ENCODE measurements at places on chromosomes 1 and 21.

GRCh38 chr1:18290740-18291412 is 183.3 kb downstream of the IGSF21 start:
- no peak for DNase-seq

DNA sequence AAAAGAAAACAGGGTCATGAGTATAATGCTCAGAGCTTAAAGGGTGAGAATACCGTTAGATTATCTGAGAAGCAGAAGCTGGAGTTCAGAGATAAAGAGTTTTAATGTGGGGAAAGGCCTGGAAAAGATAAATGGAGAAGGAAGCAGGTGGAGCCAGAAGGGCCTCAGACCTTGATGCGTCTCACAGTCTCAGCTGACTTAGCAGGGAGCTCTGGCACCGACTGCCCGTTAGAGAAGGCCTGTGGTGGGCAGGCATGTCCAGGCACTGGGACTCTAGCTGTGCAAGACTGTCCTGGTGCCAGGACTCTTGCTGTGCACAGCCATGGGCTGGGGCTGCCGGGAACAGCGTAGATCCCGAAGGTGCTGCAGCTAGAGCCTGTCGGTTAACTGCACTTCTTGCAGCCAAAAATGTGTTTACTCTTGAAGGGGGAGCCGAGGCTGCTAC is 3.8 kb upstream of the SLAMF9 start:
- DNase-seq = no peak

- DNase-seq = no peak
These were observed at the start of gene HES2 for GRCh38 chr1:6419804-6420453. Gene HES2 (minus strand): TSS chr1:6419919. CDS start chr1:6419820, 99 bp downstream.

GRCh38 chr1:19472174-19472573 is 13.2 kb downstream of the CAPZB start:
- DNase-seq = no peak

DNA sequence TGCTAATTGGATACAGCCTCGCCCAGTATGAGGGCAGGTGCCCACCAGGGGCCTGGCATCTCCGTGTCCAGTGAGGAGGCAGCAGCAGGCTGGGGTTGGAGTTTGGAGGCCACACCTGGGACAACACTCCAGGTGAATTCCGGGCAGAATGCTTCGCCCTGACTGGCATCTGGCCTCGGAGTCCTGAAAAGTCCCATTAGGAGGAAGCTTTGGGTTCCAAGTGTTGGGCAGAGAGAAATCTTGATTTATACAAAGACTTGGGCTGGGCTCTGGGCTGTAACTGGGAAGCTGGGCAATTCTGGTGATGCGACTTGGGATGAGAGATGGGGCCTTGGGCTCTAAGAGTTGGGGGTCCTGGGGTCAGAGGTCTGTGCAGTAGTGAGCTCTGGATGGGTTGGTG is 48.1 kb upstream of the CSF3R start:
- DNase-seq = no peak
